ENCODE measurements at places on chromosomes 4 and X. TPM values are rescaled to one million over a fixed set of nuclear protein-coding genes. Genes with fewer than 3 reads are reported as not detected.
A peak's percentile ranks its signal among the peaks of the same experiment; 100 is the strongest.

The ZDHHC15 gene
- 3.0 TPM for total RNA-seq

- no peak for DNase-seq
Observed at GRCh38 chr4:86386817-86387415, 27.1 kb upstream of the MAPK10 start.

DNA sequence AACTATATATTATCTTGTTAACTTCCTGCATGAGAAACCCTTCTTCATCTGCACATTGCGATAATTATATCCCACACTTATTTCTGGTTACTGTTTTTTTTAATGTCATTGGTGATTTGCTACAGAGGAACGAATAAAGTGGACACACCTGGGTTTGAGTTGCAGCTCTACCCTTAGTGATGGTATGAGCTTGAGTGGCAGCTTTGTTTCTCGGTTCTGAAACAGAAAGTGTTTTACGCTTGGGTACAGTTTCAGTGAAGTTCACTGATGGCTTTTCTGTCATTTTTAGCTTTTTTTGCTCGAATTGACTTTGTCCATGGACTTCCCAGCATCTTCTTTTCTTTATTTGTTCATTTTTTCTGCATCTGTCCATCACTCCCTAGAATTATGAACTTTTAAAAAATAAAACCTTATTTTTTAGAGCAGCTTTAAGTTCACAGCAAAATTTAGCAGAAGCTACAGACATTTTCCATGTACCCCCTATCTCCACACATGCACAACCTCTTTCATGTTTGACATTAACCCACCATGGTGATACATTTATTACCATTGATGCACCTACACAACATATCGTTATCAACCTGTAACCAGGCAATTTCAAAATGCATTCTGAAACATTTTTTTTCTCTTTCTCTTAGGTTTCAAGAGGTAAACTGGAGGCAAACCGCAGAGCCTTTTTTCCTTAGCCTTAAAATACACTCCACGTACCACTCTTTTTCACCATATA is 1041.6 kb upstream of the PRKX start:
- no peak for DNase-seq

DNA sequence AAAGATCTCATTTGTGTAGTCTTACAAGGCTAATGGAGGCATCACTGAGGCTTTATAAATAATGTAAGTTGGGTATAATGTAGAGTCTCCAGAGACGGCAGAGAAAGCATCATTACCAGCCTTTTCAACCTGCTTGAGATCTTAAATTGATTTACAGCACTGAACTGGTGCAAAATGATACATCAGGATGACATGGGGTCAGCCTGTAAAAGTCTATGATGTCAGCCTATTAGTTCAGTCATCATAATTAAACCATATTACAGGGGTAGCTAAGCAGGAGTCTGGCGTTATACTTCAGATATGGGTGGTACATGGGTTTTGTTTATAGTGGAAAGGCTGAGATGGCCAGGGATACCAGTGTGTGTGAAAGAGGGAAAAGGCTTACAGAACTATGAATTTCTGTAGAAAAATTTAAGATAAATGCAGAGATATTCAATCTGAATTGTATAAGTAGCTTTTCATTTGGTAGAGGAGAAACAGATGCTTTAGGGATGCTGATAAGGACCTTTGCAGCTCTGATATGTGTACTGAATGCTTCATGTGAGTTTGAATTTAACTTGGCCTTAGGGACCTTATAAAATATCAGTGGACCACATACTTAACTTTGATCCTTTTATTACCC is 2.7 kb downstream of the SMAD1 start:
- DNase-seq, result no peak

DNA sequence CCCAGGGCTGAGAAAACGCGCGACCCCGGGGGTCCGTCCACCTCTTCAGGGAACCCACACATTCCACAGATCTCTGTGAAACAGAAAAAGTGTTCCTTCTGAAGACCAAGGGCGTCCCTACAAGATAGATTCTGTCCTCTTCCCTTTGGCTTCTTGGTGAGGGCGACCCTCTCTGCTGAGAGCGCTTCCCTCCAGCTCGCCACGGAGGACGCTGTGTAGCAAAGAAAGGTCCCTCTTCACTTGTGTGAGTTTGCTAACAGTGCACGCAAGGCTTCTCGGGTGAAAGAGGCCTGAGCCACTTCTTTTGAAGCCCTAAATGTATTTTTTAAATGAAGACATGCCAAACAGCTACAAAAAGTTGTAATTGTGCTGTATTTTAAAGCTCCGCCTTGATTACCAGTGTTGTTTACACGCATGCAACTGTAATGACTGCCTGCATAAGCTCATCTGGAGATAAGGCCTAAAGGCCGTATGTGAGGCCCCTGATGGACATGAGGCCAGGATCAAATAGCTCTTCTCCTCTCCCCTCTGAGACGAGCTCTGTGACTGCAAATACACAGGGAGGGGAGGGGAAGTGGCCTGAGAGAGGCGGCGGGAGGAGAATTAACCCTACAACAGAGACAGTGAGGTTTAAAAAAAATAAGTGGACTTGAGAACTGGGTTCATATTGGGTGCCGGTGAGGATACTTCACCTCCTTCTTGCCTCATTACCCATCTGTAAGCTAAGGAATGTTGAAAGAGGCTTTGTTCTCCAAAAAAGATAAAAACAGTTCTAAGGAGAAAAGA is 95.5 kb downstream of the SOWAHB start:
- DNase-seq, result peak; percentile 20

DNA sequence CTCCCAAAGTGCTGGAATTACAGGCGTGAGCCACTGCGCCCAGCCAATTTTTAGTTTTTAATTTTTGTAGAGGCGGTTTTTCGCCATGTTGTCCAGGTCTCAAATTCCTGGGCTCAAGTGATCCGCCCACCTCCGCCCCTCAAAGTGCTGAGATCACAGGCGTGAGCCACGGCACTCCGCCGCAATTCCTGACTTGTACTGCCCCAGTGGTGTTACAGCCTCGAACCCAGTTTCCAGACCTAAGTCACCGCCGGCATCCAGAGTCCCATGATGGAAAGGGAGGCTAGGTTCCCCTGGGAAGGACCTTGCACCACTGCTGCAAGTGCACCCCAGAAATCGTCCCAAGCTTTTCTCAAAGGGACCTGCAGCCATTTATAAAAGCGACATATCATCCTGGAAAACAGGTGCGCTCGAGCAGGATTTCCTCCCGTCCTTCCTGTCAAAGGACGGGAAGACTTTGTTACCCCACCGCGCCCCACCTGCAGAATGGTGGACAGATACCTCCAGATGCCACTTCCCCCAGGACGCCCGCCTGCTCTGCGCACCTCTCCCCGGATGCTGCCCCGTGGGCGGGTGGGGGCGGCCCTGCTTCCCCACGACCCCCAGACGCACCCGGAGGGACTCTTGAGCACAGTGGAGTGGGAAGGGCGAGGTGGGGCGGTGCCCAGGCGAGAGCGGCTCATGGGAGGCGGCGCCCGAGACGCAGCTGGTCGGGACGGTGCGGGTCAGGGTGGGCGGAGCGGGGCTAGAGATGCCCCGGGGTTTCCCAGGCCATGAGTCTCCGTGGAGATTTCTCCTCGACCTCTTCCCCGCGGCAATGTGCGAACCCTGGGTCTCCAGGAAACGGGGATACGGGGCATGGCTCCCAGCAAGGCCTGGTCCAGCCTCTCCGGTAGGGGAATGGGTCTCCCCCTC is 947 bp upstream of the RPL10 start:
- peak; percentile 48 for DNase-seq

DNA sequence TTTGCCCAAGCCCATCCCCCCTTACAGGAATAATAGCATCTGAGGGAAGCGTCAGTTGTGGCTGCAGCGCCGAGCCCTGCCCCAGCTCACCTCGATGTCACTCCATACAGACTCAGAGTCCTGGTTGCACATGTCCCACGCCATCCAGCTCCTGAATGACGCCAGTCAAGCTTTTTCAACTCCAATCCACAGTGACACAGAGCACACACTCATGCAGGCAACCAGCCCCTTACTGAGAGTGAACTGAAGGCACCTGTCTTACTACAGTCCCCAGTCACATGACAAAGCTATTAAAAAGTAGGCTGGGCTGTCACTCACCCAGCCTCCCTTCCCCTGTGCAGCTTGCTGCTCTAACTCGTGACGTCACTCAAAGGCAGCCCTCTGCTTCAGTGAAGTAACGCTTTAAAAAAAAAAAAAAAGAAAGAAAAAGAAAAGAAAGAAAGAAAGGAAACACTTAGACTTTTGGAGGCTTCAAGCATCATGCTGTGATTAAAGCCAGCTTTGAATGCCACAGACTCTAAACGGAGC is at the start of gene PPARGC1A:
Gene PPARGC1A, minus strand, starts transcription at position 234 of the 528 bp plus-strand sequence. Its CDS starts 90 bp downstream, at position 144.
- peak; percentile 13 for DNase-seq

GRCh38 chrX:69128588-69128987 is 36.7 kb downstream of the PJA1 start:
- peak; percentile 34 for DNase-seq

GRCh38 chrX:16711893-16712547 is 449 bp downstream of the CTPS2 start:
- peak; percentile 25 for DNase-seq

The CT45A2 gene
- total RNA-seq, result not detected

DNA sequence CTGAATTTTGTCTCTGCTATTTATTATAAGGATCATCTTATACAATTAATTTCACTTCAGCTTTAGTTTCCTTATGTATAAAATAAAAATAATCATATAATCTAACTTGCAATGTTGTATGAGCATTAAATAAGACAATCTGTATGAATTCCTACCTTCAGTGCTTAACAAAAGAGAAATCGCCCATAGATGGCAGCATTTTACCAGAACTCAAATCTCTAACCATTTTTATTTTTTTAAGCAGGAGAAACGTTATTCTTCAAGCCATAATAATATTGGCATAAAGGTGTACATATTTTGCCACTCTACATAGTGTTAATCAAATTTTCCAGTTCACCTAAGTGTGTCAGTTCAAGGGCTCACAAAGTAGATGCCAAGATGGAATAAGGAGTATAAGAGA is 78.8 kb downstream of the TMEM47 start:
- DNase-seq, result peak; percentile 2

The ZXDA gene
- not detected for total RNA-seq

- no peak for DNase-seq
Observed at GRCh38 chrX:143781103-143781502, 60.6 kb upstream of the SPANXN2 start.

GRCh38 chrX:960821-961220 is 251.6 kb downstream of the CRLF2 start:
- DNase-seq, result no peak

The SPATA4 gene
- total RNA-seq, result not detected
